NCI-H2081 treated with DMSO at 0.1 percent for 48 hours (cell line): ENCODE measurements at places on chromosomes 11 and 22.

DNA sequence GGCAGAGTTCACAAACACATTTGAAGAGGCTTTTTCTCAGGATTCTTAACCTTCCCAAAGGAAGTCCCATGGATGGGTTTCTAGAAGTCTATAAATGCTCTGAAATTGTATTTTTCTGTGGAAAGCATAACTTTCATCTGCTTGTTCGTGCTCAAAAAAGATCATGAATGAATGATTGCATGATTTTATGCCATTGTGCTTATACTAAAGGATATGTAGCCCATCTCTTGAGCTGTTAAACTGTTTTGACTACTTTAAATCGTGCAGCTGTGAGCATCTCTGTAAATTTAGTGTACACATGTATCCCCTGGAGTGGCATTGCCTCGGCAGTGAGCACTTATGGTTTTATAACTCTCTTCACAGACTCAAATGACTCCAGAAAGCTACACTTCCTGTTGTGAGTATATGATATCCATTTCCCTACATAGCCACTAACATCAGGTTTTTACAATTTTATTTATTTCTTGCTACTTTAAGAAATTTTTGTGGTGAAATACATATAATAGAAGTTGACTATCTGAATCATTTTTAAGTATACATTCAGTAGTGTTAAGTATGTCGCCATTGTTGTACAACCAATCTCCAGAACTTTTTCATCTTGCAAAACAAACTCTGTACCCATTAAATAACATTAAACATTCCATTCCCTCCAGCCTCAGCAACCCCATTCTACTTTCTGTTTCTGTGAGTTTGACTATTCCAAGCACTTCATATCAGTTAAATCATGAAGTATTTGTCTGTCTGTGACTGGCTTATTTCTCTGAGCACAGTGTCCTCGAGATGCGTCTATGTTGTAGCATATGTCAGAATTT, 8.0 kb downstream of the NEAT1 start:
- no peak for DNase-seq

GRCh38 chr11:102592634-102593581, 32.2 kb downstream of the MMP20 start:
- no peak for DNase-seq

DNA sequence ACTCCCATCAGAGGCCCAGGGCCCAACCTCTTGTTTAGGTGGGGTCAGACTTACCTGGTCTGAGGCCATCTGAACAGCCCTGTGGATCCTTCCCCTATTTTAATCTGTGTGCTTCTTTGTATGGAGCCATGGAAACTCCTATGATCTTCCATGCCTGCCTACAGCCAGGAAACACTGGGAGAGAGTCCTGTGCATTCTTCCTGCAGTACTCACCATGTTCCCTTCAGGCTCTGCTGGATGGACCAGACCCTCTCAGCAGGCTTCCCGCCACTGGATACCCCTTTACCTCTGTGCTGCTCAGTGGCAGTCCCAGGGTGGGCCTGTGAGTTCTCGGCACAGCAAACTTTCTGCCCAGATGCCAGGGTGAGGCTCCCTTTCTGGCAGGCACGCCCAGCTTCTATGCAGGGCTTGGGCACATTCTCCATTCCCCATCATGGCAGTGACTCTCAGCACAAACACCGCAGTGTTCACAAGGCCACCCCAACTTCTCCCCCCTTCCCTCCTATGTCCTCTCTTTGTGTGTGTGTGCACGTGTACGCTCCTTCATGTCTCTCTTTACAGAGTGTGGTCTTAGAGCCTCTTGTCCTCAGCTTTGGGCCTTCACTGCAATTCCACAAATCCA, 34.8 kb downstream of the NEU3 start:
- no peak for DNase-seq

GRCh38 chr11:70872955-70873735, 379.2 kb downstream of the SHANK2 start:
- no peak for DNase-seq

DNA sequence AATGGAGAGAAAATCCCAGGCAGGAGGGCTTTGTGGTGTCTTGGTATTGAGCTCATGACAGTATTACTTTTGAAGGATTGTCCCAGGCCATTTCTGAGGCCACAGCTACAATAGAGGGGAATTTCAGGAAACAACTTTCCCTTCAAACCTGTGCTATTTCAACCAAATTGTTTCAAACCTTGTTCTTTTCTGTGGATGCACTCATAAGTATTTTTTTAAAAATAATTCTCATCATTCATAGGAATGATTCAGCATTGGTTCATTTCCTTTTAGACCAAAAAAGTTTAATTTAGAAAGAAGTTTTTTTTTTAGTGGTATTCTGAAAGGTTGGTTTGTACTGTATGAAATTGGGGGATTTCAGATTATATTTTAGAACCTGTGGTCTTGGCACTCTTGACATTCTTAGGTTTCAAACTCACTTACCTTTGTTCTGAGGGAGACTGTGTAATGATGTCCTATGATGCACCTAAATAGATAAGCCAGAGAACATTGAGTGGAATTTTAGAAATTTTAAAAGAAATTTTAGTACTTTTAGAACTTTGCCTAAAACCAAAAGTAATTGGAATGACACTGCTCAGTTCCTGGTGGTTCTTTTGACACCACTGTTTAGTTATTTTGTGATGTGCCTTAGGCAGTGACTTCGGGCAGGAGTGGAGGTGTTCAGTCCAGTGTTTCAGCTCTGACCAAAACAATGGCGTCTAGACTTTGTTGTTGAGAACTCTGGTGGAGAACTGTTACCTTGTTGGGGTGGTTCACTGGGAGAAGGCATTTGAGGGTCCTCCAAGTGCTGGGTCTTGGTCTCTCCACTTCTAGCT, 12.2 kb downstream of the TEAD1 start:
- DNase-seq, result no peak

DNA sequence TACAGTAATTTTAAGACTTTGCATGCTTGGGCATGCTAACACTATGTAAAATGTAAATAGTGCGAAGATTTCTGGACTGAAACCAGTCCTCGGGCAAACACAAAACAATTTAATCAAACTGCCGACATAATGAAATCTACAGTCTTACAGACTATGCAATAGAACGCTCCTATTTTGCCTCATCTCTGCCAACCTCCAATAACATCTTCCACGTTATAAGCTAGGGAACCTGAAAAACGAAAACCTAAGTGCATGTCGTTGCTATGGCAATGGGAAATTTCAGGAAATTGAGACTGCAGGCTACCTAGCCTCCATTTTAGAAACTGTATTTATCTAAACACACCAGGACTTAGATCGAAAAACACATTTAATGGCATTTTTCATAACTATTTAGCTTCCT, 1.1 kb downstream of the CSTF3 start:
- DNase-seq, result no peak

DNA sequence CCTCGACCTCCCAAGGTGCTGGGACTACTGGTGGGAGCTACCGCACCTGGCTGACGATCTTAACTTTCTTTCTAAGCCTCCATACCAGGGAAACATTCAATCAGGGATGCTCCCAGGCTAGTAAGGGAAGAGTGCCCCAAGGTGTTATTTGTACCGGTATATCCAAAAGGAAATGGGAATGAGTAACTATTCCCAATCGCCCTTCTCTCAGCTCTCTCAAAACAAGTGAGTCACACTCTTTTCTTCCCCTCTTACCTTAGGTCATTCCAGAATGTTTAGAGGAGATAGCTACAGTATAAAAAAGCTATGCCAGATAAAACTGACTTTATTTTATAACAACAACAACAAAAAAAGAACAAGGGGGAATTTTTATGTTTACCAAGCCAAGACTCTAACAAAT, 13.7 kb downstream of the DCDC1 start:
- no peak for DNase-seq

DNA sequence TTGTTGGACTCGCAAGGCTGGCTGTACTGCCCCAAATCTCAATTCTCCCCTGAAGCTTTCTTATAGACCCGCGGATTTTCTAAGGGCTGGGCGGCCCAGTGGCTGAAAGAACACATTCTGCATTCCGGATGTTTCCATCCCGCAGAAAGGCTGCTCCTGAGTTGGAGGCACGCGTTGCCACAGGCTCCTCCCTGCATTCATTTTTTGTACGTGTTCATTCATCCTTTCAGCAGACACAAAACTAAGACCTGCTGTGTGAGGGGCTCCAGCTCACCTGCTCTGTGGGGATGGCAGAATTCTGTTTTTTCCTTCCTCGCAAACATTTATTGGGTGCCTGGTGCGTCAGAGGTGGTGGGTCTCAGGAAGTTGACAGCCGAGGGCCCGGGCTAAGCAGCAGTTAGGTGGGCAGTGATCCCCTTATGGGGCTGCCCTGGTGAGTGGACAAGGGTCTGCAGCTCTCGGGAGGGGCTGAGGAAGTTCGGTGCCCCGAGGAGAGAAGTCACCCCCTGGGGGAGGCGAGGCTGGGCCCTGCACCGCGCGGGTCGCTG, 23.7 kb downstream of the SHANK3 start:
- DNase-seq, result no peak
